HS-27A (cell line): ENCODE measurements at places on chromosomes 16 and 17.

DNA sequence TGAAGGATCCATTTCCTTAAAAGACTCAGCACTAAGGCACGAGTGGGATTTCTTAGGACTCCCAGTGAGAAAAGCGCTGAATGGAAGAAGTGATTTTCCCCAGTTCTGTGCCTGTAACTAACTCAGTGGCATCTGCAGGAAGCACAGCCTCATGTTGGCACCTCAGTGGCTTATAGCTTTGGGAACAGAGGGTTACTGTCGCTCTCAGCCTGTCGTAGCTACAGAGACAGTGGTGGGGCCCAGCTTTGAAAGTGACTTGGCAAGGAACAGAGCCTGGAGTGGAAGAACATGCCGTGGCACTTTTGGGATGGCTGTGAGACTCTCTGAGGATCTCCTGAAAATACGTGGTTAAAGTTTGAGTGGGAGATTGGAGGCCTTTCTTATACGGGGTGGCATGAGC lies 242.4 kb upstream of the MYOCD start:
- DNase-seq, result no peak

- no peak for DNase-seq
Observed at GRCh38 chr17:76868176-76868668, at the start of gene MGAT5B. TSS of gene MGAT5B (plus strand) at chr17:76868404. CDS start at chr17:76869030, 626 bp downstream.

GRCh38 chr16:10708969-10709368 lies 14.2 kb upstream of the TEKT5 start:
- no peak for DNase-seq

DNA sequence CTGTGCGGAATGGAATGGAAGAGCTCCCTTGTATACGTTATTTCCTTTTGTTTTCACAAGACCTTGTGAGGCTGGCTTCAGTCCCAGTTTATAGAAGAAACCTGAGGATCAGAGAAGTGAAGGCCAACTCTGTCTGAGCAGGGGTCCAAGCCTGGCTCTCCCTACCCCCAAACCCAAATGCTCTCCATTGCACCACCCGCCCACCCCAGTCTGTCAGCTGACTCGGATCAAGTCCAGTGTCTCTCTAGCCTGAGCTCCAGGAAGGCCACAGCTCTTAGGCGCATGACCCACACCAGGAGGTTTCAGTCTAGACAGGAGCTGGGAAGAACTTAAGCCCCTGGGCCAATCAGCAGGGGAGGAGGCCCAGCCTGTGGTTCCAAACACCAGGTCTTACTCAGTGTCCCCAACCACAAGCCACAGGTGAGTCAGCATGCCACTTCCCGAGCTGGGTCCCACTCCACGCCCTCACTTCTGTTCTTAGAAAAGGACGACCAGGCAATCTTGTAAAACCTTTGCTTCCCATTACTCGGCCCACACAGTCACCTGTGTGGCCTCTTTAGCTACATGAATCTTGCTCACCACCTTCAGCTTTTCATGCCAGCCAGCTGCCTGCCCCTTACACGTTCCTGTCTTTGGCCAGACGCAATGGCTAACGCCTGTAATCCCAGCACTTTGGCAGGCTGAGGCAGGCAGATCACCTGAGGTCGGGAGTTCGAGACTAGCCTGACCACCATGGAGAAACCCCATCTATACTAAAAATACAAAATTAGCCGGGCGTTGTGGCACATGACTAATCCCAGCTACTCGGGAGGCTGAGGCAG lies 27.8 kb downstream of the TK2 start:
- DNase-seq, result peak; percentile 34

DNA sequence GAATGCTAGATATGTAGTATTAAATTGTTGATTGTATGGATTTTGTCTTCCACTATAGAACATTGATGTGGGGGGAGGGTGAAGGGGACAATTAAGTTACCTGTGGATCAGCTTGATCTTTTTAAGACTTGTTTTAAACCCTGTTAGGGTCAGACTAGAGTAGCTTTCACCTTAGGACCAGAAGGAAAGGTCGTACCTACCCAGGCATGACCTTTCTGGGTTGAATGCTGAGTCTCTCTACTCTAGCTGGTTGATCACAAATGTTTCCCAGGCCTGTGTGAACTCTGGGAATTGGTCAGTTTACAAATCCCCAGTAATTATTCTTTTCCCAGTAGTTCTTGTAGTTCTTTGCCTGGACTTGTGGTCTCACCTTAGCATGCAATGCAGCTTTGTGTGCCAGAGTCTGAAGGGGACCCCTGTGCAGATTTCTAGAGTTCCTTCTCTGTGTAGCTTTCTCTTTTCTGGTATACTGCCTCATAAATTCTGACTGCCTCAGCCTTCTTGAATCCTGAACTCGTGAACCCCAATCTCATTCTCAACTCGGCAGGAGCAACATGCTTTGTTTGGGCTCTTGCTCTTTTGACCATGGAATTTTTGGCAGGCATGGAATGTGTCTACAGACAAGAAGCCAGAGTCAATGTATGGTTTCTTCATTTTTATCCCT lies 54.1 kb downstream of the VMP1 start:
- no peak for DNase-seq

- DNase-seq, result peak; percentile 9
Observed at GRCh38 chr16:11396241-11397048, 51.2 kb downstream of the RMI2 start.

- no peak for DNase-seq
Observed at GRCh38 chr17:49467175-49467574, 27.9 kb upstream of the NGFR start.

DNA sequence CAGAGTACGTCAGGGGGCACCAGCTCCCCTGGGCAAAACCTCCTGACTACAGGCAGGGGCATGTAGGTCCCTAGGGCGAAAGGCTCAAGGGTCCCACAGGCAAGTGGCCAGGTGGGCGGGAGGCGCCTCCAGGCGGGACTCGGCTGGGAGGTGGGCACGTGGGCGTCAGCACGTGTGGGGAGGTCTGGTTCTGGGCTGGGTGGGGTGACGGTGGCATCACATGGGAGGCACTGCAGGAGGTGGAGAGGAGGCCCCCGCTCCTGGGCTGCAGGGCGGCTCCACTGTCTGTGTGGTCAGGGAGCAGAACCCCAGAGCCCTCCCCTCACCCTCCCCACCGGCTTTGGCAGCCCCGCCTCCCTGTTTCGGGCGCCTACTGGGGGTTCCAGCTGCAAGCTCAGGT lies 52.7 kb downstream of the ACTG1 start:
- DNase-seq, result no peak

DNA sequence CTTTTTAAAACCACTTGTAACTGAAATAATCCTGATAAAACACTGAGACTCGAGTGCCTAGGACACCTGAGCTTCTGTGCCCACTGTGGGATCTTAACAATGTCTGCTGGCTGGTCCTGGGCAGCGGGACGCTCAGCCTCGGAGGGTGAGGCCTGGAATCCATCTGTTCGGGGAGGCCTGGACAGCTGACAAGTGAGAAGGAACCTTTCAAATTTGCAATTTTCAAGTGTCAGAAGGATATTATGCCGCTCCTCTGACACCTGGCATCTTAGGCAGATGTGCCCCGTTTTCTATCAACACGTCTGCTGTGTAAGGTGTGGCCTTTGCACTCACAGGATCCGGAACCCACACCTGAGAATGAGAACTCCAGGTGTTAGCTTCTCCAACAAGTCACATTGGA lies 33.1 kb upstream of the C16orf78 start:
- no peak for DNase-seq

- no peak for DNase-seq
Observed at GRCh38 chr16:70508752-70509151, 14.6 kb downstream of the COG4 start.

- DNase-seq, result peak; percentile 85
Observed at GRCh38 chr17:50707289-50708049, at the start of gene ANKRD40. TSS of gene ANKRD40 (minus strand) at chr17:50707914. CDS start at chr17:50707654, 260 bp downstream.

GRCh38 chr17:80248894-80249710 lies 11.6 kb upstream of the RNF213 start:
- no peak for DNase-seq

DNA sequence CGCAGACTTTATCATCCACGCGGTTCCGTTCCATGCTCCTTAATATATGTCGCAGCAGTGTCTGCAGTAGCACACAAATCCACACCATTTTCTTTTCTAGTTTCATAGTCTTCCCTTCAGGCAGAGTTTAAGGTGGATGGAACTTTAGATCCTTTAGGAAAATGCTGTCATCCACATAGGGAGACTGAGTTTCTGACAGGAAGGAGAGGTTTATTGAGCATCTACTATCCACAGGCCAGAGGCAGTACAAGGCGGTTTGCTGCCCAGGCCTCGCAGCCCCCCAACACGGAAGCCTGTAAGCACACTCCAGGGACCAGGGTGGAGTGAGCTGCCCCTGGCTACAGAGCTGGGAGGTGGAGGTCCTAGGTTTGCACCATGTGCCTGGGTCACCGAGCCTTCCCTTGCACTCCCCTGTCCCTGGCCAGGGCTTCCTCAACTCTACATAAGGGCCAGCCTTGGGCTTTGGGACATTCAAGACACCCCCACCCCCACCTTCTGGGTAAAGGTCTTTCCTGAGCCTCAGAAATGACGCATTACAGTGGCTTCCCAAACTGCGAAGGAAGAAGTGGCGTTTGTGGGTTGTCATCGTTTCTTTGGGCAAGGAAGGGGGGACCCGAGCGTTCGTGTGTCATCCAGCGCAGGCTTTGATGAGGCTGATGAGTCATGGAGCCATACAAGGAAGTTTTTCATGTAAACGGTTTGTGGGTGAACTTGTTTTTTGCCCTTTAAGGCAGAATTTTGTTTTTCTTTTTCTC lies 146.5 kb upstream of the PLCG2 start:
- DNase-seq, result peak; percentile 41

DNA sequence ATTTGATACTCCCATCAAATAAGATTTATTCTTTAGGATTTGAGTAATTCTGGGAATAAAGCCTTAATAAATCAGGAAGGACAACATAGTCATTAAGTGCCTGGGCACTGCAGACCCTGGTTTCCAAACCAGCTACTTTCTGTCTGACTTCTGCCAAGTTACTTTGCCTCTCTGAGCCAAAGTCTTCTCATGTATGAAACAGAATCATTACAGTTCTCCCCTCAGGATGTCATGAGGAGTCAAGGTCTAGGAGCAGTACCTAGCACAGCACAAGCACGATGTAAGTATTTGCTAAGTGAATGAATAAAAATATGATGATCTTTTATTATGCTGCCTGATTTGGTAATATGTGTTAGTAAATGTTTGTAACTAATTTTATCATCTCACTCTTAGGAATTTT lies 30.4 kb upstream of the HEATR6 start:
- no peak for DNase-seq

GRCh38 chr17:71501711-71502110 lies 619.1 kb upstream of the SOX9 start:
- no peak for DNase-seq

- no peak for DNase-seq
Observed at GRCh38 chr17:13001991-13002615, 15.7 kb downstream of the ELAC2 start.

DNA sequence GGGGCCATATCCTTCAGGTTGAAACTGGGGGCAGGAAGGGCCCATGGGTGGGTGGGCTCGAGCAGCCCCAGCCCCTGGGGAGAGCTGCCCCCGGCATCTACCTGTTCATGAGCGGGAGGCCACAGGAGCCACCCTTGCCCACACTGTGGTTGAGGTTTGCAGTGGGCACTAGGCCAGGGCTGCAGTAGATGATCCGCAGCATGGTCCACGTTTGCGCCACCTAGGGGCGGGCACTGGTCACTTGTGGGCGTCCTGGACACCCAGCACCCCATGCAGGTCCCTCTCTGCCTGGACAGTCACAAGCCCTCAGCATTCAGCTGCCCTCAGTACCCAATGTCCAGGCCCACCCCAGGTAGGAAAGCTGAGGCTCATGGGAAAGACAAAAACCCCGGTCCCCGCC lies 1.8 kb upstream of the JMJD8 start:
- DNase-seq, result no peak

DNA sequence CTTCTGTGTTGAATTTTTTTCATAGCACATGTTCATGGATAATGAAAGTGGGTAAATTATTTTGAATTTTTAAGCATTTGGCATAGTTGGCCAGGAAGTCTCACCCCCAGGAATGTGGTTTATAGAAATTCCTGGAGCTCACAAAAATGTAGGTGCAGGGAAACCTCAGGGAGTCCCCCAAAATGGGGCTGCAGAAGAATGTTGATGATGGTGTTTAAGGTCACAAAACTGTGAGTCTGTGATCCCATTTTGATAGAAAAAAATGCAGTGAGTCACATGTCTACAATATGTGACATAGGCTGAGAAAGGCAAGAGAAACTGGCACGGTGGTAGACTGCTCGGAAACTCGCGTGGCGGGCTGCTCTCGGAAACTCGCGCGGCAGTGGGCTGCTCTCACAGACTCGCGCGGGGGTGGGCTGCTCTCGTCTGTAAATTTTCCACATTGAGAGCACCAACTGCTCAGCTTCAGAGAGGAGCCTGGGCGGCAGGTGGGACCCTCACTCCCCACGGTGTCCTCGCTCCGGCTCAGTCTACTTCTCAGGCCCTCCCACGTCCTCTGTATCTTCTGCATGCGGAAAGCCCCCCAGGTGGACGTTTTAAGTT lies 18.7 kb upstream of the MC1R start:
- DNase-seq, result no peak

GRCh38 chr16:15996432-15997109 lies 47.2 kb downstream of the ABCC1 start:
- peak; percentile 94 for DNase-seq

DNA sequence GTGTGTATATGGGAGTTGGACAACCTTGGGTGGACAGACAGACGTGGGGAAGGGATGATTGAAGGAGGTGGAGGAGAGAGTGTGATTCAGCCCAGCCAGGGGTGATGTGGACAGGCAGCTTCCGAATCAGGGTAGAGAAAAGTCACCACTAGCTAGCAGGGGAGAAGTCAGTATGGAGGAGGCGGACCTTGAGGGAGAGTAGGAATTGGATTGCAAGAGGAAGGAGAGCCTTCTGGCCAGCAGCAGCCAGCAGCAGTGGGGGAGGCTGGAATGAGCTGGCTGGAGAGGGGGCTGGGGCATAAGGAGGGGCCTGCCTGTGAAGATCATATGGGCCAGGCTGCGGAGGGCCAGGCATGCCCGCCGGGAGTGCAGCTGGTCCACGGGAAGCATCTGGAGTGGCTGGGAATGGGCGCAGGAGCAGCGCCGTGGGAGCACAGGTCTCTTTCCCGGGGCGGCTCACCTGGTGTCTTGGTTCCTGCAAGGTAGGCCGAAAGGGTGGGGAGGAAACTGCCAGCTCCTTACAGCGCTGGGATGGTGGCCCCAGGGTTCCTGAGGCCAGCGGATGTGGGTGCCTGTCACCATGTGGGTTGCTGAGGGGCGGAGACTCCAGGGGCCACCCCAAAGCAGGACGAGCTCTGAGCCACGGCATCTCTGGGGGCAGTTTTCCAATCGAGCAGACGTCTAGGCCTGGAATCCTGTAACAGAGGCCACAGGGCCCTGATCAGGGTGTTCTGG lies 235.3 kb downstream of the SEC14L1 start:
- DNase-seq, result no peak

GRCh38 chr16:89393738-89394406 lies 96.5 kb downstream of the ANKRD11 start:
- no peak for DNase-seq

- DNase-seq, result no peak
Observed at GRCh38 chr17:72580321-72581127, 459.7 kb downstream of the SOX9 start.
